ENCODE measurements at places on chromosomes 4 and X.

- no peak for DNase-seq
Observed at GRCh38 chrX:139692908-139693307, 15.1 kb downstream of the MCF2 start.

GRCh38 chr4:123449780-123450179 is 53.2 kb downstream of the SPRY1 start:
- DNase-seq, result no peak

DNA sequence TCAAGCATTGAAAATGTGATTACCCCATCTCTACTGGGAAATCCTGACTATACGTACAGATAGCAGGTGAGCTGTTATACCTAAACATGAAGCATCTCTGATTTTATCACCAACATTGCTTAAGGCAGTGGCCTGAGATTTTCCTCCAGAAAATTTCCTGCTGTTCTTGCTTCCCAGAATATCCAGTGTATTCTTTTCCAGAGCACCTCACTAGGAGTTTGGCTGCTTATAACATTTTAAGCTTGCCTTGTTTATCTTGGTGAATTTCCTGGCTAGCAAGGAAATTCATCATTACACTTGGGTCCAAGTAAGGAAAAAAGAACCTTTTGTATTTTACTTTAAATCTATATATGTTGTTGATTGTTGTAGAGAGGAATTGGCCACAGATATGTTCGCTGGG is 73.0 kb upstream of the CLCN4 start:
- no peak for DNase-seq

GRCh38 chr4:38169524-38169923 is 209.3 kb downstream of the PTTG2 start:
- no peak for DNase-seq

GRCh38 chr4:183204793-183205192 is 105.7 kb downstream of the WWC2 start:
- no peak for DNase-seq

- DNase-seq, result no peak
Observed at GRCh38 chr4:139282065-139282720, 2.2 kb upstream of the MGARP start.

DNA sequence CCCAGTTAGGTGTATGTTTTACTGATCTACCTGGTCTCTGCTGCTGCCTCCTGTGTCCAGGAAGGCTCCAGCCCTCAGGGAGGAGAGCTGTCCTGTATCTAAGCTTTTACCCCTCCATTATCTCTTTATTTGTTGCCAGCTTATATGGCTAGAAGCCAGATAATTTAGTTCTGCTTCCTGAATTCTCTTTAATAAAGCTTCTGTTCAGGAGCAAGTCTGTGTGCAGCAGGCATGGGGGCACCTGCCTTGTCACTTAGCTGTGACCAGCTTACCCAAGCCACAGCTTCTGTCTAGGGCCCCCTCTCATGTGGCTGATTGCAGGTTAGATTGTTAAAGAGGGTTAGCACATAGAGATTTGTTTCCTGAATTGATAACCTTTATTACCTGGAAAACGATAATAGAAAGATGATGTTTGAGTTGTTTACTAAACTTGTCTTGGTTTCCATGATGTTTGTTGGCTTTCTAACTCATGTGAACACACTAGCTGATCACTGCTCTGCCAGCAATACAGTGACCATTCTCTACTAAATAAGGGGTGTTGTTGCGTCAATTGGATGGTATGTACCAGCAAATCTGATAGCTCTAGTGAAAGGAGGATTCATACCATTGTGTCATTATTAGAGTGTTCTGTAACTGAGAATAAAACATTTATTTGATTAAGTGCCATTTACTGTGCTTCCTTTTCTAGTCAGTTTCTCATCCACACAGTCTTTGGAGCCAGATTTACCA is 189.8 kb upstream of the ANK2 start:
- peak; percentile 16 for DNase-seq

DNA sequence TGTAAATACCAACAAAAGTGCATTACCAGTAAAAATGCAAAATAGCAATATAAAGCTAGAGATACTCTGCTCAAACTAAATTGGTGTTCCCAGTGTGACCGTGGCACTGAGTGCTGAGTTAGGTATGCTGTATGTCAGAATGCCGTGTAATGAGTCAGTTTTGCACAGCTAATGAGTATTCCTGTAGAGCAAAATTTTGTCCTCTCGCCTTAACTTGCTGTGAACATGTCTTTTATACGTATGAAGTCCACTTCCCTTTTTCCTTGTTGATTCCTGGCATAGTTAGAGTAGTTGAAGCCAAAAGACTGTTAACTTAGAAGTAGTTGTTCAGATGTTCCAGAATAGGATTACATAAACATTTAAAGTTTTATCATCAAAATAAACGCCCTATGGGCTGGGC is 11.5 kb downstream of the DCLK2 start:
- DNase-seq, result no peak

DNA sequence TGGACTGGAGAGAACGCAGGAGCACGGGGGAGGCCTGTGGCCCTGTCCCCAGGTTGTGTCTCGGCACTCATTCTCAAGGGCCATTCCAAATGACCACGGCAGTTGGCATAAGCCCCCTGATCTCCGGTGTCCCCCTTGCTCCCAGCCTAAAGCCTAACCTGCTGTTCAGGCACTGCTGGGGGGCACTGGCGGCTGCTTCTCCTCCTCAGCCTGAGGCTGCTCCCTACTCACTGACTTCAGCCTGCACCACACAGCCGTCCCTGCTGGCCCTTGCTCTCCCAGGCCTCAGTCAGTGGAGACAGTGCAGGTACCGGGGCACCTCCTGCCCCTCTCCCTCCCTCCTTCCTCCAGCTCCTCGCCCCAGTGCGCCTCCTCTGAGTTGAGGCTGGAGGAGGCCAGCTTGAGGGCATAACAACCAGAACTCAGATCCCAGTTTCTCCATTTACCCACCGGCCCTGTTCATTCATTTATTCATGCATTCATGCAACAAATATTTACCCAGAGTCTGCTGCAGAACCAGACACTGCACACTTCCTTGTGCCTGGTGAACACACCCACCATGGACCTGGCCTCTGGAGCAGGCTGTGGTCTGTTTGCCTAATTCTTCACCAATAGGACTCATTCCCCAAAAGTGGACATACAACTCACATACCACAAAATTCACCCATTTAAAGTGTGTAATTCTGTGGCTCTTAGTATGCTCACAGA is 65.0 kb downstream of the CPZ start:
- no peak for DNase-seq

GRCh38 chr4:14277505-14277904 is 650.0 kb upstream of the BOD1L1 start:
- DNase-seq, result no peak

- no peak for DNase-seq
Observed at GRCh38 chr4:156660465-156660864, 311.1 kb downstream of the PDGFC start.

DNA sequence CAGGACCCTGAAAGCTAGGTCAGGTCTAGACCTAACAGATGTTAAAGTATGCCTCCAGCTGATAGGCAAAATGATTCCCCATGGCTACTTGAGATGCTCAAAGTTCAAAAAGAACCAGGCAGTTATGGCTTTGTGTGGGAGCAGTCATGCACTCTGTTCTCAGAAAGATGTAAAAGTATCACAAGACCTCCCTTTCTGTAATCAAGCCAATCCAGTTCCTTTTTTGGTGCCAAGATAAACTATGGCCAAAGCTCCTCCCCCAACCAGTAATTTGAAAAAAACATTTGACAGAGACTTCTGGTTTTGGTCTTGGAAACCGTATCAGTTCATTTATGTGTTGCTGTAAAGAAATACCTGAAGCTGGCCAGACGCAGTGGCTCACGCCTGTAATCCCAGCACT is 340.9 kb downstream of the CHIC1 start:
- no peak for DNase-seq

Measured in spinal cord (tissue), 10 donors.